ENCODE measurements at places on chromosomes 11 and 22. TPM values are rescaled to one million over a fixed set of nuclear protein-coding genes. Genes with fewer than 3 reads are reported as not detected.

Gene HEPHL1
- total RNA-seq, result 0.14 TPM

Gene FBXO3
- 29.2 TPM for total RNA-seq

Gene GSTT2B
- total RNA-seq, result 7.2 TPM

Gene INPP5J
- total RNA-seq, result 0.09 TPM

Gene DEUP1
- not detected for total RNA-seq

Gene PATE2
- not detected for total RNA-seq

Gene TRIM49
- total RNA-seq, result not detected

Gene RGL4
- not detected for total RNA-seq

Gene RRP8
- 10.1 TPM for total RNA-seq

Gene GAB4
- total RNA-seq, result not detected

Gene MRPL48
- 26.7 TPM for total RNA-seq

Gene MS4A14
- total RNA-seq, result not detected

Gene F2
- 0.18 TPM for total RNA-seq

Gene OR5A1
- total RNA-seq, result not detected

Gene CECR2
- under 0.01 TPM for total RNA-seq

Gene PATL1
- 4.1 TPM for total RNA-seq

Gene OR52E2
- total RNA-seq, result not detected

Gene CCDC83
- total RNA-seq, result not detected

Gene LDHAL6A
- total RNA-seq, result not detected

Gene DTX4
- total RNA-seq, result 3.6 TPM

Gene MPEG1
- not detected for total RNA-seq

Gene APOBEC3H
- 0.28 TPM for total RNA-seq

Gene TMPRSS6
- not detected for total RNA-seq

Gene CRYAB
- 12.7 TPM for total RNA-seq

Gene HEPN1
- total RNA-seq, result not detected

Gene OR52E8
- not detected for total RNA-seq

Gene MRGPRE
- not detected for total RNA-seq

Gene OOSP2
- not detected for total RNA-seq

Gene SLC22A9
- total RNA-seq, result not detected

Gene PLA2G6
- total RNA-seq, result 16.8 TPM

Gene CCDC157
- total RNA-seq, result 1.7 TPM

Gene SHISAL1
- total RNA-seq, result 17.5 TPM

Gene CD82
- 25.5 TPM for total RNA-seq

Gene KRTAP5-9
- total RNA-seq, result not detected

Gene FZD4
- total RNA-seq, result 30.6 TPM

Gene RHOD
- 17.4 TPM for total RNA-seq

Gene KLHDC7B
- total RNA-seq, result 0.28 TPM

Gene MS4A3
- not detected for total RNA-seq

Gene SLC22A12
- total RNA-seq, result not detected

Gene KRTAP5-10
- not detected for total RNA-seq

Gene PITPNB
- total RNA-seq, result 13.4 TPM

Gene PATE4
- not detected for total RNA-seq

Gene TSSK2
- not detected for total RNA-seq

Gene OR4C12
- total RNA-seq, result not detected

Gene TMA7B
- total RNA-seq, result not detected

Gene MS4A12
- total RNA-seq, result not detected

Gene VSIG10L2
- total RNA-seq, result 0.14 TPM

Gene OR8D1
- not detected for total RNA-seq

Gene RAB38
- 1.4 TPM for total RNA-seq

Gene KRTAP5-2
- total RNA-seq, result not detected

Gene RASSF7
- 2.5 TPM for total RNA-seq

Gene OLFML1
- total RNA-seq, result 3.1 TPM

Gene FAM83F
- total RNA-seq, result 0.09 TPM

Gene FJX1
- total RNA-seq, result 10.4 TPM

Gene TMEM151A
- under 0.01 TPM for total RNA-seq

Gene DSCAML1
- not detected for total RNA-seq

Gene PNPLA5
- total RNA-seq, result not detected

Gene BRSK2
- 0.14 TPM for total RNA-seq

Gene BEST1
- total RNA-seq, result 7.3 TPM

All from smooth muscle cell of bladder (primary cell).